Activated CD4-positive, alpha-beta T cell treated with anti-CD3 and anti-CD28 coated beads, Interleukin-2, amount 10 ng/mL, durations not matched to agents 7 days and 5 days (primary cell): ENCODE measurements at places on chromosomes 12 and 14. TPM values are rescaled to one million over a fixed set of nuclear protein-coding genes. Genes with fewer than 3 reads are reported as not detected.

GLIPR1L1 gene
- total RNA-seq = not detected

MYL2 gene
- not detected for total RNA-seq

DCN gene
- total RNA-seq = not detected

TRIAP1 gene
- 31.6 TPM for total RNA-seq
